ENCODE measurements at places on chromosomes 6 and 20. TPM values are rescaled to one million over a fixed set of nuclear protein-coding genes. Genes with fewer than 3 reads are reported as not detected.

Gene OR12D1
- total RNA-seq: not detected

Gene LY6G6F
- total RNA-seq: not detected

Gene KCNK5
- 1.0 TPM for total RNA-seq

Gene PNLDC1
- total RNA-seq: 0.08 TPM

Gene IYD
- not detected for total RNA-seq

Gene AFG1L
- total RNA-seq: 1.6 TPM

Gene VGLL2
- total RNA-seq: not detected

Gene COL21A1
- 0.55 TPM for total RNA-seq

Gene EPB41L1
- total RNA-seq: 81.3 TPM

Gene SLC22A7
- not detected for total RNA-seq

Gene ADAM33
- total RNA-seq: not detected

Gene CNKSR3
- 10.7 TPM for total RNA-seq

Gene UNC5CL
- total RNA-seq: 0.76 TPM

Gene PSMB1
- 253 TPM for total RNA-seq

Gene SYTL3
- total RNA-seq: 1.9 TPM

Gene AGER
- total RNA-seq: 1.2 TPM

Gene BCAS1
- total RNA-seq: 0.36 TPM

Gene HCK
- total RNA-seq: 0.13 TPM

Gene TP53TG5
- not detected for total RNA-seq

Gene APOBEC2
- total RNA-seq: not detected

Gene CRISP3
- total RNA-seq: not detected

Gene SMLR1
- not detected for total RNA-seq

Gene MLN
- not detected for total RNA-seq

Gene CEBPB
- total RNA-seq: 294 TPM

Gene ZNF165
- total RNA-seq: 1.1 TPM

Measured in A549 treated with Hydrocortisone at 1 μM for 4 hours (cell line).